ENCODE measurements at places on chromosomes 2 and 18.
A peak's percentile ranks its signal among the peaks of the same experiment; 100 is the strongest.

- no peak for DNase-seq
Observed at GRCh38 chr2:176601066-176601465, 331.8 kb downstream of the MTX2 start.

GRCh38 chr2:20291106-20291564 lies 59.5 kb downstream of the PUM2 start:
- no peak for DNase-seq

- DNase-seq, result no peak
Observed at GRCh38 chr2:73359915-73360697, 25.5 kb upstream of the ALMS1 start.

GRCh38 chr2:185757356-185757755 lies 18.8 kb downstream of the FSIP2 start:
- no peak for DNase-seq

- DNase-seq, result no peak
Observed at GRCh38 chr2:32220445-32220844, 44.2 kb downstream of the NLRC4 start.

DNA sequence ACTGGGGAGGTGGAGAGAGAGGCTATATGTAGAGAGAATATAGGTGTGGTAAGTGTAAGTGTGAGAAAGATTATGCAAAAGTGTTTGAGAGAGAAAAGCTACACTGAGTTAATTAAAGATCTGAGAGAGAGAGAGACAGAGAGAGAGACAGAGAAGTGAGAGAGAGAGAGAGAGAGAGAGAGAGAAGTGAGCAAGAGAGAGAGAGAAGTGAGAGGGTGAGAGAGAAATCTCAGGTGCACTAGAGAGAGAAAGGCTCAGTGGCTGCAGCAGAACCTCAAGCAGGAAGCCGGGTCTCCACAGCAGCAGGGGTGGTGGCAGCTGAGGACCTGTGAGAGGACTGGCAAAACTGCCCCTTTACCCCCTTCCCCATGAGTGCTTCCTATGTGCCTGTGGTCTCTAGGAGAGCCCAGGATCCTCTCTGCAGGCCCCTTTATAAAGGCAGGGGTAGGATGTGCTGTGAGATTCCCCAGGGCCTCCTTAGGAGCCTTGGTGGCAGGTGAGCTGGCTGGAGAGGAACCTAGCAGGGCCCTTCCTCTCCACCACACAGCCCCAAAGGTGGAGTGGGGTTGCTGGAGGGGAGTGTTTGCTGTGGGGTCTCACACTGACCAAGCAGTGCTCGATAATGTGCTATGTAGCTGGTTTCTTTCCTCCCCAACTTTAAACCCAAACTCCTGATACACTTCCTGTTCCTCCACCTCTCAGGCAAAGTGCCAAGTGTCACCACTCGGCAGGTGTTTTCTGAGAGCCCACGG lies 52.6 kb downstream of the SLC4A5 start:
- no peak for DNase-seq

DNA sequence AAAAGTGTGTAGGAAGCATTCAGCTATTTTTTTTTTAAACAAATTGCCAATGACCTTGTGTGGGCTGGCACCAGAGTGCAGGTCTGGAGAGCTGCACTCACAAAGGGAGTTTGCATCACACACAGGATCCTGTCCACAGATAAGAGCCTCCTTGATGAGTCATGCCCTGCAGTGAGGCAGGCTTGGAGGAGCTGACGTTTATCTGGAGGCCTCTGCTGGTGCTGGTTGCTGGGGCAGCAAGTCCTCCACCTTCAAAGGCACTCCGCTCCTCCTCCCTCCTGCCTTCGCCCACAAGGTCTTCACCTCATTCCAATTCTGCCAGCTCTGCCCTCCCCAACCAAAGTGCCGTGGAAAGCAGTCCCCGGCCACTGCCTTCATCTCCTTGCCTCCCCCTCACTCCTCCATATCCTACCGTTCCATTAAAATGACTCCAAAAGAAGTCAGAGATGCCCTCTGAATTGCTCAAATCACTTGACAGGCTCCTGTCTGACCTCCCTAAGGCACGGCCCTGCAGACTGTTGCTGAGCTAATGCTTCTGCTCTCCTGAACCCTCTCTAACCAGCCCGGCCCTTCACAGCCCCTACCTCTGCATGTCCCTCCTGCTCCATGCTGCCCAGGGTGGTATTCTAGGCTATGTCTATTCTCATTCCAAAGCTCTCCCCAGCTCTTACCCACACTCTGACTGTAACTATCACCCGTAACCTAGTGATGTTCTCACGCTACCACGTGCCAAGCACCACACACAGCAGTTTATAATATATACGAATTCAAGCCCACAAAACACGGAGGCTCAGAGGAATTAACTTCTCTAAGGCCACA lies 30.9 kb downstream of the LONRF2 start:
- no peak for DNase-seq

GRCh38 chr2:21372654-21373053 lies 248.9 kb downstream of the TDRD15 start:
- DNase-seq, result no peak

DNA sequence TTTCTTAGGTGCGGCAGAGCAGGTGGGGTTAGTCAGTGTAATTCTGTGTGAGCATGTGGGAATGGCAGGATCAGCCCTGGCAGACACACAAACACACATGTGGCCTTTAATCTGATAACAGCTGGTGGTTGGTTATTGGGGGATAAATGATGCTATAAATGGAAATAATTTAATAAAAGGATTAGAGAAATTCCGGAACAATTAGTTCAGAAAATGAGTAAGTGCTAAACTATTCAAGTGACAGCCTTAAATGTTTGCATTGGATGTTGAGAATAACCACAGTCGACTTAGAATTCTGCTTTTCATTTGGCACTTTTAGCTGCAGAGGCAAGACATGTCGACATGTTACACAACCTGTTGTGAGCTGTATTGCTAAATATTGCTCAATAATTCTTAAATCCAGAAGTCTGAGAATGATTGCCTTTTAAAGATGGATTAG lies 7.2 kb downstream of the SMYD1 start:
- no peak for DNase-seq

DNA sequence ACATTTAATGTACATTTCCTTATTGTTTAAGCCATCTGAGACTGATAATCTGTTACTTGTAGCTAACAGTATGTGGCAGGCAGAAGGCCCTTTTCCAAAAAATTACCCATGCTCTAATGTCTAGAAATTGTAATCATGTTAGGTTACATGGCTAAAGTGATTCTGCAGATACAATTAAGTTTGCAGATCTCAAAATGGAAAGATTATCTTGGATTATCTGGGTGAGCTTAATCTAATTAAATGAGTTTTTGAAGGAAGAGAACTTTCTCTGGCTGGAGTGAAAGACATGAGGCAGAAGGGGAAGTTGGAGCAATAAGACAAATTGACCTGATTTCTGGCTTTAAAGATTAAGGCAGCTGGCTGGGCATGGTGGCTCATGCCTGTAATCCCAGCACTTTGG lies 76.3 kb downstream of the MBD2 start:
- DNase-seq, result no peak

- DNase-seq, result no peak
Observed at GRCh38 chr18:49319590-49319989, 140.9 kb downstream of the DYM start.

- no peak for DNase-seq
Observed at GRCh38 chr2:234823877-234824376, 127.9 kb upstream of the SH3BP4 start.

DNA sequence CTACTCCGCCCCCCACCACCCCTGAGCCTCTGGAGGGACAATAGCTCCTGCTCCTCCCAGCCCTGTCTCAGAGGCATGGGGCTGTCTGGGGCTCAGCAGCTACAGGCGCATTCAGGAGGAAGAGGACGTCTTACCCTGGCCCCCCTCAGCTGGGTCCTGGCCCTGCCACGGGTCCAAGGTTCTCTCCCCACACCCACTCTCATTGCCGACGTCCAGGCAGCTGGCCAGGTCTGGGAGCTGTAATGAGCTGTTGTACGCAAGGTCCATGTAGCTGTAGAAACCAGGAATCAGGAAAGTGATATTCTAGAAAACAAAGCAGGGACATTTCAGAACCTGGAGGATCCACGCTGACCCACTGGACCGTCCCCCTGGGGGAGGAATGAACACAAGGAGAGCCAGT lies 13.5 kb downstream of the PASK start:
- DNase-seq, result peak; percentile 34

DNA sequence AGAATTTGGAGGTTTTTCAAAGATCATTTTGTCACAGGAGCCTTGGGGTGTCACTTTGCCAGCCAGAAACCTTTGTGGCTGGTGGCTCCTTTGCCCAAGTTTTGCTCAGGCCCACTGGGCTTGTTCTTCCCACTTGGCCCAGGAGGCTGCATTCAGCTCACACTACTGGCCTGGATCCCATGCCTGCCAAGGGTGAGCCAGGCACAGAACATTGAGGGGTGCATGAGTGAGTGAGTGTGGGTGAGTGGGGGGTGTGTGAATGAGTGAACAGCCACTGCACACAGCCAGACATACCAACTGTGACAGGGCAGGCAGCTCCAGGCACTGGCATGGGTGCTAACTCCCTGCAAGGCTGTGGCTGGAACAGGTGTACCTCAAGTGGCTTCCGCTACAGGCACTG lies 39.6 kb downstream of the FAM171B start:
- no peak for DNase-seq

- no peak for DNase-seq
Observed at GRCh38 chr2:132583666-132584360, 86.2 kb downstream of the LYPD1 start.

- no peak for DNase-seq
Observed at GRCh38 chr18:49926106-49926745, 112.9 kb upstream of the ACAA2 start.

- no peak for DNase-seq
Observed at GRCh38 chr2:37026050-37026449, 58.1 kb downstream of the HEATR5B start.

GRCh38 chr2:219748671-219749570 lies 121.5 kb downstream of the SLC4A3 start:
- DNase-seq, result no peak

DNA sequence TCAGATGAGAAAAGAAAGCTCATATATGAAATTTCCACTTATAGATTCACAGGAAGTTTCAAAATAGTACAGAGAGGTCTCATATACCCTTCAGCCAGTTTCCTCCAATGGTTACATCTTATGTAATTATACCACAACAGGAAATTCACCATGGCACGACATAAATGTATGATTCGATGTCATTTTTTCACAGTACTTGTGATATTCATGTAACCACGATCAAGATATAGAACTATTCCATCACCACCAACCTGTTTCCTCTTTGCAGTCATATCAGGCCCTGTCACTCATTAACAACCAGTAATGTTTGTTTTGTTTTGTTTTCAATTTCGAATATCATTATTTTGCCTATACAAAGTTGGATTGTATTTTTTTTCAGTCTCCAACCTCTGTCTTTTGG lies 314.3 kb upstream of the POU3F3 start:
- DNase-seq, result no peak

DNA sequence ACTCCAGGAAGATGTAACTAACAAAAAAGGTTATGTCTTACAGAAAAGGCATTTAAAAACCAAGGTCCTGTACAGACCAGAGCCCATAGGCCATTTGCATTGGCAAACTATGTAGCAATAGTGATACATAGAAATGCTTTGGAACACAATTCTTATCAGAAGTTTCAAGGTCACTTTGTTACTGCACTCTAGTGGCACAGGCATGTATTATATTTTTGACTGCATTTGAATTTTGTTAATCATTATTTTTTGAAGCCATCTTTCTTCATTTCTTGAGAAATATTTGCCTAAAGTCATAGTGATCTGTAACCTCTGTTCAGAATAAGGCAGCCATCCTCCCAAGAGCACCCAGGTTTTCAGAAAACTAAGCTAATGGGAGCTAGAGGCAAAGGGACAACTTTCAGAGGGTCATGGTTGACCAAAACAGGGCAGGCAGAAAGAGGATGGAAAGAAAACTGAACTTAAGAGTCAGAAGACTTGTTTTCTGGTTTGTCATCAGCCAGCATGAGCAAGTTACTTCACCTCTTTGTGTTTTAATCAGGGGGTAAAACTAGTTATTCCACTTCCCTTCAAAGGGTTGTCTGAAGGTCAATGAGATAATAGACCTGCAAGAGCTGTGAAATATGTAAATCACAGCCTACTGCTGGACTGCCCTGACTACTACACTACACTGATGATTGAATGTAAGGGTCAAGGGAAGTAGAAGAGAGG lies 41.5 kb downstream of the SLC38A11 start:
- no peak for DNase-seq

GRCh38 chr2:23801396-23801795 lies 125.5 kb downstream of the ATAD2B start:
- DNase-seq, result no peak

DNA sequence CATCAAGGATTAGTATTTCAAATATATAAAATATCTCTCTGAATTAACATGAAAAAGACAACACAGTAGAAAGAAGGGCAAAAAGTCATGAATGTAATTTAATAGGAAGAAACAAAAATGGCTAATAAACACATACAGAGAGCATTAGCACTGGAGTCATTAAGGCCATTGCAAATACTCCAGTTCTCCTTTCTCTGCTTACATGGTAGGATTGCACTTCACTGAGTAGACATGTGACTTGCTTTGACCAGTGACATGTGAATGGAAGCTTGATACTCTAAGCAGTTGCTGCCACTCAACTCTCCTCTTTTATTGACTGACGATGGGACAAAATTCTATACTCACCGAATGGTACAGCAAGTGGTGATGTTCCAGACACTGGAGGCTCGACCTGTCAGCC lies 153.9 kb upstream of the LGALSL start:
- DNase-seq, result no peak

GRCh38 chr2:217434180-217434975 lies 568.4 kb downstream of the TNS1 start:
- DNase-seq, result no peak

GRCh38 chr2:9398881-9399780 lies 24.2 kb downstream of the ITGB1BP1 start:
- DNase-seq, result no peak

DNA sequence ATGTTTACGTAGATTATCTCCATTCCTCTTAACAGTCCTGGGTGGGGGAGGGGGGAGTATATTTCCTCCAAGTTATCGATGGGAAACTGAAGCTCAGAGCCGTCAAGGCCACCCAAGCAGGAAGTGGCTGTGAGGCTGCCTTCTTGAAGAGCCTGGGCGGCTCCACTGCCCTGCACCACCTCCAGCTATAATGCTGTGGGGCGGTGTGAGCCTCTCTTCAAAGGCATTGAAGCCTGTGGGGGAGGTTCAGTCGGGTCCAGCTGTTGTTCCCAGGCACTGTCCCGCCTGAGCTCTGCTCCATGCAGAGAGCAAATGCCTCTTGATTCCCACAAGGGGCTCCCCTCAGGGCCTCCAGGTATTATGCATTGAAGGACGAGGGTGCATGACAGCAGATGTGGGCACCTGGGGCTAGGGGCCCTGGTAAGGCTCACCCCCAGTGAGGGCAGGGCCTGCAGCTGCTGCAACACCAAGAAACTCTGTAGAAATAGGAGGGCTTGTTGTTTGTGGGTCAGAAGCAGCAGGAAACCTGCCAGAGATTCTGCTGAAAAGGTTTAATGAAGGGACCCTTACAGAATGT lies 29.5 kb upstream of the LAPTM4A start:
- no peak for DNase-seq

- no peak for DNase-seq
Observed at GRCh38 chr18:59358414-59358711, 702 bp downstream of the LMAN1 start.
